ENCODE measurements at places on chromosomes 3 and 15. TPM values are rescaled to one million over a fixed set of nuclear protein-coding genes. Genes with fewer than 3 reads are reported as not detected.

Gene RRP9
- polyA plus RNA-seq = 14.6 TPM

Gene C3orf49
- not detected for polyA plus RNA-seq

Gene CAMKV
- polyA plus RNA-seq = not detected

GRCh38 chr3:104066658-104067057 lies 1300.1 kb upstream of the ALCAM start:
- no peak for DNase-seq

DNA sequence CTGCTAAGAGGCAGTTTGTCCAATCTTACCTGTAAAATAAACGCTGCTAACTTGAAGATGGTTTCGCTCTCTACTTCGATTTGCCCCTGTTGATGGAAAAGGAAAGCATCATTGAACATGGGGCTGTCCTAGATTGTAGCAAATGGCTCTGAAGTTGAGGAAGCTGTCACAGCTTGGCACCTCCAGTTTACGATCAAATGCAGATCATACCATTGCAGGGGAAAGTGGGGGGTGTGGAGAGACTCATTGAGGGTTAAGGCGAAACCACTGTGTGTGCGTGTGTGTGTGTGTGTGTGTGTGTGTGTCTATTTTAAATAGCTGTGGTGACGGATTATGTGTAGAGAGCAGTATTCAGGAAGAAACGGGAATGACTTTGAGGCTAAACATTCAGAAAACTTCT lies 127.6 kb upstream of the LMOD3 start:
- peak; percentile 54 for DNase-seq

DNA sequence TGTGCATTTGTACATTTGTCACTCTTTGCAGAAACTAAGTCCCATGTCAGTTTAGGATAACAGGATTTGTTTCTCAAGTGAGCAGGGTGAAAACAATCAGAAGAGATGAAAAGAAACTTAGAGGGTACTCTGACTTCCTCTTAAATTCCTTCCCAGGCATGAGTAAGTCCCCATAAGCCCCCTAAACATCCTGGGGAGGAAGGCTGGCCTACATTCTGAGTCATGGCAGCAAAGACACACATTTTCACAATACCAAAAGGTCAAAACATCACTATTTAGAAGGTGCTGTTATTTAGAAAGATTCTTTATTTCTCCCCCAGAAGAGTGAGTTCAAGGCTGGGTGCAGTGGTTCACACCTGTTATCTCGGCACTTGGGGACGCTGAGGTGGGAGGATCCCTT lies 7.6 kb upstream of the FOXP1 start:
- DNase-seq = no peak

GRCh38 chr3:126245811-126246727 lies 65.7 kb upstream of the ALDH1L1 start:
- peak; percentile 48 for DNase-seq

DNA sequence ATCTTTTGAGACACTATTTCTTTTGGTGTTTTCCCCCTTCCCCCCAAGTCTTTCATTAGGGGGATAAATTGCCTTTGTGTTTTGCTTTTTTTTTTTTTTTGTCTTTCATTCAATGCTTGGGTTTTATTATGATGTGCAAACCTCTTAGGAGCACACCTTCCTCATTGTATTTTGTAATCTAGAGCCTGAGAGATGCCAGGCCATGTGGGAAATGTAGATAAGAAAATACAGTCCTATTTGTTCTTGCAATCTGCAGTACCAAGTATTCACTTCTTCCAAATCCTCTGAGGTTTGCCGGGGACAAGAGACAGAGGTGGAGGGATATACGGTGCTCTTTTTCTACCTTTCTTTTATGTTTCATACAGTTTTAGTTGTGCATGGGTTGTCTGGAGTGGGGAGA lies 66.7 kb downstream of the LARS2 start:
- DNase-seq = no peak

DNA sequence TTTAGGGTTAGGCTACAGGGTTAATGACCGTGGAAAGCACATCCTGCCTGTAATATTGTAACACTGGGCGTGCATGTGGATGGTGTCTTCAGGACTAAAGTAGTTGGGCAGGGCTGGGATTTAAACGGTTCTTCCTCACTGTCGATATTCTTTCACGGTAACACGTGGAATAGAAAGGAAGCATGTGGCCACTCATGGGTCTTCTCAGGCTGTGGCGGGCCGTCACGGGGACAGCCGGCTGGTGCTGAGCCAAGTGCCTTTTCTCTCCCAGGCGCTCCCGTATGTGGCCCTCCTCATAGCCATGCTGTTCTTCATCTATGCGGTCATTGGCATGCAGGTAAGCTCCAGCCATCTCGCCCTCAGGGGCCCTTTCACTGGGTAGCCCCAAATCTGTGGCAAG lies 73.7 kb downstream of the CHDH start:
- DNase-seq = no peak

- no peak for DNase-seq
Measured at GRCh38 chr3:127392156-127392490, 104.3 kb upstream of the PRR20G start.

DNA sequence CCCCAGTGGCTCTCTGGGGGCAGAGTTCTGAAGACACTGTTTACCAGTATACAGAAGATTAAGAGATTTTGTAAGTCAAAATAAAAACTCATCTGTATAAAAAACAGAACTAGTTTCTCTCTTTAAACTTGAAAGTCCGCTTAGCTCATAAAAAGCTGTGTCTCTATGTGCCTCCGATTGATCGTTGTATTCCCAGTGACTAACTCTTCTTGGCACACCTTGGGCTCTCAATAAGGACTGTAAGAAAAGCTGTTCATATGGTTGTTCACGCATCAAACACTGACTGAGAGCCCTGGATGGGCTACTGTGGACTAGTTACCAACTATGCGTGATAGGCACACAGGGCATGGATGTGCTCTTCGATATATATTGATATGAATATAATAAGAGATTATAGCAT lies 107.9 kb downstream of the P3H2 start:
- DNase-seq = no peak

DNA sequence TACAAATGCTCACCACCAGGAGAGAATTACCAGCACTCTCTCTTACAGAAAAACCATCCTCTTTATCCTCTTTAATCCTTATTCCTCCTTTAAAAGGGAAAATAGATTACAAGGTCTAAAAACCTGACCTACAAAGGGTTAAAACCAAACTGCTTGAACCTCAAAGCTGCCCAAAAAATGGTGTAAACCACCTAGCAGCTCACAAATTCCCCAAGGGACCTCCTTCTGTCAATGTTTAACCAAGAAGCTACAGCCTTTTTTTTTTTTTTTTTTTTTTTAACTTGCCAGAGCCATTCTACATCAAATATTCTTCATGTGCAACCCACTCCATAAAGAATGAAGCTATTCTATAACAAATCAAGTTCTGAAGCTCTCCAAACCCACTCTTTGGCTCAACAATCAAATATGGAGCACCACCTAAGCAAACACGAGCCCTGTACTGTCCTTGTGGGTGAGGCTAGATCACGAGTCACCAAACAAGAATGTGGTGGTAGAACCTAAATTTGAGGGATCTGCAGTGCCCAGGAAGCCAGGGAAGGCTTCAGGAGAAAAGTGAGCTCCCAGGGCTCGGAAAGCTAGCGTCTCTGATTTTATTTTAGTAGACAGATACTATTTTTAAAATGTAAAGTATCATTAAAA lies 20.1 kb downstream of the OSBPL10 start:
- DNase-seq = no peak

Measured in small intestine (tissue), 16 donors.